ENCODE measurements at places on chromosomes 4 and X.

- no peak for DNase-seq
Observed at GRCh38 chr4:54061873-54062272, 2.5 kb downstream of the CHIC2 start.

GRCh38 chrX:155747520-155747919 lies 133.6 kb upstream of the VAMP7 start:
- no peak for DNase-seq

- DNase-seq: no peak
Observed at GRCh38 chrX:141969706-141970105, 66.0 kb downstream of the MAGEC1 start.

DNA sequence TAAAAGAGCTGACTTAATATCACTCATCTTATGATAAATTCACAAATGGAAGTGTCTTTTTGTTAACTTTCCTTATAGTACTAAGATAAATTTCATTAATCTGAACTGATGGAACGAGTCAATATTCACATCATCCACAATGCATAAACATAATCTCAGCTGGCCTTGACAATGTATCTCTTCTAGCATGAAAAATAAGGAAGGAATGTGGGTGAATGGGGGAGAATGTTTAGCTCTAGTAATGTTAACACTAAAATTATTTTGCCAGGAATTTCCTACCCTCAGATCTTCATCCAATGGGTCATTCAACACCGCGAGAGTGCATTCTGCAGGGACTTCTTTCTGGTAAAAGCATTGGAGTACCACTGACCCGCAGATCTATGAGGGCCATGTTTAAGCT lies 15.8 kb downstream of the TRPC3 start:
- no peak for DNase-seq

- DNase-seq: no peak
Observed at GRCh38 chr4:123415977-123416376, 19.4 kb downstream of the SPRY1 start.
